Frontal cortex (tissue), 4 donors: ENCODE measurements at places on chromosomes 3 and 15. TPM values are rescaled to one million over a fixed set of nuclear protein-coding genes. Genes with fewer than 3 reads are reported as not detected.

The CPLX3 gene
- 0.82 TPM for total RNA-seq

The TRIM71 gene
- total RNA-seq, result 2.9 TPM

The SCAANT1 gene
- total RNA-seq, result not detected

The PHLDB2 gene
- total RNA-seq, result 9.0 TPM

The TM6SF1 gene
- 27.7 TPM for total RNA-seq

The IRAK2 gene
- 3.3 TPM for total RNA-seq

The STXBP5L gene
- total RNA-seq, result 11.0 TPM

The SECISBP2L gene
- 95.8 TPM for total RNA-seq

The PLCL2 gene
- 122 TPM for total RNA-seq

The ERC2 gene
- 77.9 TPM for total RNA-seq

The C2CD4B gene
- 0.41 TPM for total RNA-seq

The CHRNA5 gene
- total RNA-seq, result 11.4 TPM

The TOPBP1 gene
- total RNA-seq, result 47.3 TPM

The RPLP1 gene
- total RNA-seq, result 27.3 TPM

The C3orf85 gene
- total RNA-seq, result not detected

The SNTN gene
- total RNA-seq, result not detected

The PPM1M gene
- total RNA-seq, result 6.9 TPM

The RTF1 gene
- total RNA-seq, result 56.3 TPM

The KBTBD8 gene
- 19.2 TPM for total RNA-seq

The CSPG4 gene
- 4.5 TPM for total RNA-seq

The PLA2G4E gene
- total RNA-seq, result not detected

The NEK10 gene
- total RNA-seq, result 28.1 TPM

The IQCB1 gene
- 27.7 TPM for total RNA-seq

The MUC4 gene
- 0.41 TPM for total RNA-seq

The SERPINI2 gene
- 0.41 TPM for total RNA-seq

The SNUPN gene
- total RNA-seq, result 24.1 TPM

The ADAMTS9 gene
- total RNA-seq, result 24.1 TPM

The MESP2 gene
- total RNA-seq, result not detected

The MYEF2 gene
- 117 TPM for total RNA-seq

The EPHA3 gene
- 136 TPM for total RNA-seq
